ENCODE measurements at places on chromosomes 16 and 17.

GRCh38 chr16:1458977-1459341 is 14.6 kb upstream of the CCDC154 start:
- H3K4me3 ChIP-seq, result no peak overlapping the region
- DNase-seq, result no peak
- no peaks in the 10 kb centered on the region for H3K4me1 ChIP-seq
- H3K27ac ChIP-seq, result no peak overlapping the region
- H3K27me3 ChIP-seq, result no peaks in the 10 kb centered on the region

- H3K27ac ChIP-seq, result peak overlapping the region; percentile 97
- H3K4me3 ChIP-seq, result peak overlapping the region; percentile 67
- H3K27me3 ChIP-seq, result no peaks in the 10 kb centered on the region
Measured at GRCh38 chr17:31489295-31490018, 98.0 kb downstream of the RAB11FIP4 start.

- H3K36me3 ChIP-seq, result no peaks in the 10 kb centered on the region
- H3K4me1 ChIP-seq, result peaks cover 8% of the 10 kb centered on the region
- H3K27me3 ChIP-seq, result no peaks in the 10 kb centered on the region
- H3K4me3 ChIP-seq, result peak overlapping the region; percentile 74
- peak overlapping the region; percentile 85 for H3K27ac ChIP-seq
- DNase-seq, result no peak
Measured at GRCh38 chr17:30477774-30478115, 537 bp downstream of the GOSR1 start.

GRCh38 chr16:4086153-4086552 is 30.1 kb downstream of the ADCY9 start:
- H3K4me1 ChIP-seq, result peaks cover 13% of the 10 kb centered on the region
- H3K27ac ChIP-seq, result no peak overlapping the region
- H3K36me3 ChIP-seq, result no peaks in the 10 kb centered on the region
- H3K27me3 ChIP-seq, result no peaks in the 10 kb centered on the region
- peak; percentile 67 for DNase-seq
- H3K4me3 ChIP-seq, result no peak overlapping the region

DNA sequence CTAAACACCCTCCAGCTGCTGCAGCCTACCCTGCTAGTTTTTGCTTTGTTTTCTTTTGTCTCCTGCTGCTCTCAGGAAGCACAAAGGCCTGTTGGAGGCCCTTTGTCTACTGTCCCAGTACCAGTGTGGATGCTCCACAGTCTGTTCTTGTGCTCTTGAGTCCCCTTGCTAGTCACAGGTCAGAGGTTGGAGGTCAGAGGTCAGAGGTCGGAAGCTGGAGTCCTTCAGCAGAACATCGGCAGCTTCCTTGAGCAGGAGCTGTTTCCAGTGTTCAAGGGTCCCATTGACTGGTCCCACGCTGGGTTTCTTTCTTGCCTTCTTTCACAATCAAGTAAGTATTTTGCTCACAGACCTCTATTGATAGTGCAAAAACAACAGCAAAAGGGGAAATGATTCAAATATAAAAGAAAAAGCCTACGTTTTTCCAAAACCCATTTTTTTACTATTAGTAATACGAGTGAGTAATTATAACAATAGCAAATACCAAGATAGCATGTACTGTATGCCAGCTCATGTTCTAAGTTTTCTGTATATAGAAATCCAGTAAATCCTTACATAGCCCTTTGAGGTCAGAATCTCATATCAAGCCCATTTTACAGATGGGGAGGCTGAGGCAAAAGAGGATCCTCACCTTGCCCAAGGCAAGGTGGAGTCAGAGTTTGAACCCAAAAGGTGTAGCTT is 10.9 kb upstream of the IL34 start:
- H3K4me1 ChIP-seq, result no peaks in the 10 kb centered on the region
- no peaks in the 10 kb centered on the region for H3K27me3 ChIP-seq
- no peak for DNase-seq
- no peak overlapping the region for H3K27ac ChIP-seq

DNA sequence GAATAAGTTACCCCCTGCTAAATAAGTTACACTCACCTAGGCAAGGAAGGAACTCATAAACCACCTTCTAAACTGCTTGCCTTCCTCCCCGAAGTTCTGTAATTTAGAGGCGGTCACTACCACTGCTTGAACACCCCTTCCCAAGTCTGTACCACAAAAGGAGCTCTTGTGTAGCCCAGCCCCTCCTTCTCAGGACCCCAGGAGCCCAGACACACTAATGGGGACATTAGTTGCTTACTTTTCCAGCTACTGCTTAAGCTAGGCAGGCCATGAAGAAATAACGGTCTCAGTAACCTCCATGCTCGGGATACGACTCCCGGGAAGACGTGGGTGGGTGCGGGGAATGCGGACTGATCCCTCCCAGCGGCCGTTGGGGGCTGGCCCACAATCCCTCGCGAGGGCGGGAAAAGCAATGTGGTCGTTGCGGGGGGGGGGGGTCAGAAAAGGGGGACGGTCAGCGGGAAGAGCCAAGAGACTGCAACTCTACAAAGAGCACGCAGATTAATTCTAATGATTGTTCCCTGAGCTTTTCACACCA is at the start of gene TEX14:
Gene TEX14 (minus strand): TSS at position 345 of the 538 bp plus-strand sequence. CDS start 40,044 bp downstream, outside the sequence.
- no peak for DNase-seq
- H3K4me1 ChIP-seq, result no peaks in the 10 kb centered on the region
- H3K36me3 ChIP-seq, result no peaks in the 10 kb centered on the region
- peak within 1 kb of the TSS; percentile 56 for H3K4me3 ChIP-seq
- H3K27ac ChIP-seq, result peak within 1 kb of the TSS; percentile 30

DNA sequence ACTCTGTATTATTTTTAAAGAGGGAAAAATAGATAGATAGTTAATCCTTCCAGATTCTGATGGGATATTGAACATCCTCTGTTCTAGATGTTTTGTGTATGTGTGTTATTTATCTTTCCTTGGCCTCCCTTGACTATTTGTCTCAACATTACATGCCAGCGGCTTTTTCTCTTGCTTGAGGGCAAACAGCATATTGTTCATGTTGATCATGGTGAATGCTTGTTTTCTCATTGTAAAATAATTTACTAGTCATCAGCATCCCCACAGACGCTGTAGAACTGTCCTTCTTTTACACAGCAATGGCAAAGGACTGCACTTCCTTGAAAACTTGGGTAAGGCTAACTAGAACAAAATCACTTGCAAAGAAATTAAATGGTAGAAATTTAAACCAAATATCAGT is 1376.4 kb upstream of the GOT2 start:
- no peaks in the 10 kb centered on the region for H3K27me3 ChIP-seq
- H3K4me1 ChIP-seq, result no peaks in the 10 kb centered on the region
- no peak overlapping the region for H3K4me3 ChIP-seq
- no peak overlapping the region for H3K27ac ChIP-seq

DNA sequence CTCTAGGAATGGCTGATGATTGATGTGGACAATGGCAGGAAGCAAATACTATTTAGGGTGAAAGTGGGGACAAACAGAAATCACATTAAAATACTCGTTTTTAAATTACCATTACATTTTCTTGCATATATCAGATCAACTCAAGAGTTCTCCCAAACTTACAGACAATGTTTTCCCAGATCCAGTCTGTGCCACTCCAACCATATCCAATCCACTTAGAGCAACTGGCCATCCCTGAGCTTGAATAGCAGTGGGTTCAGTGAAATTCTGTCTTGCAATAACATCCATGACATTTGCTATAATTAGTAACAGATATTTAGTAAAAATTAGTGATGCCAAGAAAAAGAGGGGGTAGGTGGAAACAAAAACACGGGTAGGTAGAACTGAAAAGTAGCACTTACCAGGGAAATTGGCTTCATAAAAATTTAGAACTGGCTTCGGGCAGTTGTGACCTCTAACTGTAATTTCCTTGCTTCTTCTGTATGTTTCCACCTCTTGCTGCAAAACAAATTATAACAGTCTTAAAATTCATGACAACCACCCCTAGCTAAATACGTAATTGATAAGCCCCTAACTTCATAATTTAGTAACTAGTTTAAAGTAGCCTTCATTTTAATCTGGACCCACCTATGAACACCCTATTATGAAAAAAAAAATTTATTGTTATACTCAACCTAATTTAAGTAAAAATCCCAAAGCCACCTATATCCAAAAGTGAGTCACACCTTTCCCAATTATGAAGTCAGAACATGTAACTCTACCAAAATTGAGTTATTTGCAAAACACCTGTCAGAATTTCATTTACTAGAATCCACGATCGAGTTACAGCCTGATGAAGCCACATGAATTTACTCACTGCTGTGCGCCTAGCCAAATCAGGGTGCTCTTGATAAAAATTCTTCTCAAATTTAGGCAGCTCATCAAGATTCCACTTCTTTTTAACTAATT is 2.0 kb downstream of the DDX5 start:
- no peak for DNase-seq
- peaks cover 36% of the 10 kb centered on the region for H3K4me1 ChIP-seq
- H3K36me3 ChIP-seq, result peaks cover 15% of the 10 kb centered on the region
- H3K4me3 ChIP-seq, result peak overlapping the region; percentile 86

- no peak overlapping the region for H3K27ac ChIP-seq
- H3K4me1 ChIP-seq, result no peaks in the 10 kb centered on the region
- H3K36me3 ChIP-seq, result no peaks in the 10 kb centered on the region
- peak; percentile 27 for DNase-seq
- H3K27me3 ChIP-seq, result peaks cover under 1% of the 10 kb centered on the region
- H3K4me3 ChIP-seq, result no peak overlapping the region
Measured at GRCh38 chr17:81808778-81809555, 5.0 kb downstream of the GCGR start.

DNA sequence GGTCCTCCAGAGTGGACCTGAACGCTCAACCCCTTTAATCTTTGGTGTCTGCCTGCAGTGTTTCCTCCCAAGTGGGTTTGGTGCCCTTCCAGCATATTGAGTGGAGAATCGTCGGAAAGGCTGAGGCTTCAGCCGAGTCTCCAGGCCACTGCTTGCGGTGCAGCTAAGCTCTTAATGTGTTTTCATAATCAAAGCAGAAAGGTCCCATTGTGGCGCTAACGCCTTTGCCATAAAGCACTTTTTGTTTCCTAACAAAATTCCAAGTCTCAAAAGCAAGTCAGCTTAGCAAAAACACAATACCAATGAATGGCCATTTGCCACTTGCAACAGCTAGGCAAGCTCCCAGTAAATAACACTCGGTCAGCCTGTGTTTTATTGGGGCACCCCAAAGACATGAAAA is 57.6 kb downstream of the KSR1 start:
- H3K27ac ChIP-seq, result no peak overlapping the region
- H3K36me3 ChIP-seq, result no peaks in the 10 kb centered on the region
- no peak for DNase-seq
- no peak overlapping the region for H3K4me3 ChIP-seq

DNA sequence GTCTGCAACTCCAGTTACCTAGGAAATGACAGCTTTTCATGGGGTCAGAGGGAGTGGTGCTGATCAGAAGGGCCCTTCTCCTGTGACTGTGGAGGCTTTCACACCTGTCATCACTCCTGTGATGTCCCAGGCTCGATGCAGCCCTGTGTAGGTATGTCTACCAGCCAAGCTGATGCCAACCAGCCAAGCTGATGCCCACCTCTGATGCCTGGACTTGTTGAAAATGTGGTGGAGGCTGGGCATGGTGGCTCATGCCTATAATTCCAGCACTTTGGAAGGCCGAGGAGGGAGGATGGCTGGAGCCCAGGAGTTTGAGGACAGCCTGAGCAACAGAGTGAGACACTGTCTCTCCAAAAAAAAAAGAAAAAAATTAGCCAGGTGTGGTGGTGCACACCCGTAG is 33.7 kb upstream of the RGS9 start:
- H3K27me3 ChIP-seq, result no peaks in the 10 kb centered on the region
- no peak for DNase-seq
- peaks cover 5% of the 10 kb centered on the region for H3K4me1 ChIP-seq
- no peak overlapping the region for H3K27ac ChIP-seq
- no peak overlapping the region for H3K4me3 ChIP-seq

DNA sequence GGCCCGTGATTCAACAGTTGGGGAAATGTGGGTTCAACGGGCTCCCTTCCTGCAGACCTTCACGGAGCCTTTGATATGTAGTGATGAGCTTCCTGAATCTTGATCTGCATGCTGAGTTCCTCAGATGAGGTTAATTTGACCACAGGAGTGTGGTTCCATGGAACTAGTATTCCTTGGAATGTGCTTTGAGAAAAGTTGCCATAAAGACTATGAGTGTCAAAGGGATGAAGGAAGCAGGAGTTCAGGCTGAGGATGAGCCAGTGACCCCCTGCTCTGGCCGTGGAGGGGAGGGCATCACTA is 229.2 kb downstream of the MSI2 start:
- H3K36me3 ChIP-seq, result no peaks in the 10 kb centered on the region
- H3K27ac ChIP-seq, result no peak overlapping the region
- no peak overlapping the region for H3K4me3 ChIP-seq
- H3K4me1 ChIP-seq, result no peaks in the 10 kb centered on the region

Measured in pancreas (tissue), 10 donors.